ENCODE measurements at places on chromosomes 13 and 19. TPM values are rescaled to one million over a fixed set of nuclear protein-coding genes. Genes with fewer than 3 reads are reported as not detected.

CTU1 gene
- 13.9 TPM for total RNA-seq

SLC7A10 gene
- not detected for total RNA-seq

SMIM24 gene
- 0.90 TPM for total RNA-seq

ZFP82 gene
- 2.1 TPM for total RNA-seq

TBXA2R gene
- total RNA-seq, result 0.99 TPM

LGALS7B gene
- total RNA-seq, result 0.44 TPM

CD33 gene
- not detected for total RNA-seq

DCT gene
- not detected for total RNA-seq

ZNF729 gene
- total RNA-seq, result not detected

CCL25 gene
- not detected for total RNA-seq

GZMM gene
- total RNA-seq, result 0.45 TPM

SPATA13 gene
- 7.7 TPM for total RNA-seq

SLC10A2 gene
- not detected for total RNA-seq

MISP3 gene
- 3.8 TPM for total RNA-seq

ZNF793 gene
- 0.02 TPM for total RNA-seq

KIR3DL1 gene
- total RNA-seq, result not detected

PLPP2 gene
- 109 TPM for total RNA-seq

PLIN5 gene
- total RNA-seq, result 0.12 TPM

CEACAM4 gene
- total RNA-seq, result not detected

Data from A549 treated with Hydrocortisone at 1 μM for 4 hours (cell line).